ENCODE measurements at places on chromosomes 4 and X.

GRCh38 chrX:100424012-100424411, 13.9 kb upstream of the PCDH19 start:
- peak; percentile 5 for DNase-seq

- DNase-seq = no peak
Measured at GRCh38 chr4:15238720-15239119, 189.1 kb upstream of the C1QTNF7 start.

- DNase-seq = no peak
Measured at GRCh38 chr4:158259955-158260575, 49.8 kb downstream of the TMEM144 start.

- DNase-seq = no peak
Measured at GRCh38 chrX:46642145-46642544, 68.6 kb downstream of the CHST7 start.

- DNase-seq = no peak
Measured at GRCh38 chr4:55269995-55270394, 76.0 kb upstream of the SRD5A3 start.

GRCh38 chr4:38173935-38174518, 213.8 kb downstream of the PTTG2 start:
- DNase-seq = no peak

DNA sequence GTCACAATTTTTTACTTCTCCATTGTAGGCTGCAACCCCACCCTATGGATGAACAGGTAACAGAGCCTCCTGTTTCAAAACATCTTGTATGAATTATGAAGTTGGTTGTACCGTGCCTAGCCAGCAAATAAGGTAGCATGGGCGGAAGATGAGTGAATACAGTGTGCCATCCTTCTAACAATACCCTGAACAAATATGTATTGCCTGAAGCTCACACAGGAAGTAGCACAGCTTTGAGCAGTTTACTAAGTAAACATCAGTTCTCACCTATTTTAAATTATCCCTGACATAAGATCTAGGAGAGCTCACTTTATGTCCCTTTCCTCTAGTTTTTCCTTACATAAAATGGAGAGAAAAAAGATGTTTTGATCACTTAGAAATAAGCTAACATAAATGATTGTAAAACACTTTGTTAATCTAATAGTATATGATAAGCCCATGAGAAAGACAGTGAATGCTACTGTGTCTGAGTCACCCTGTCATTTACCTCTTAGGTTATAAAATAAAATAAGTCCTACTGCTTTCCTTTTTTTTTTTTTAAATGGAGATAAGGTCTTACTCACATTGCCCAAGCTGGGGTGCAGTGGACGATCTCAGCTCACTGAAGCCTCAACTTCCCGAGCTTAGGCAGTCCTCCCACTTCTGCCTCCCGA, 36.6 kb downstream of the GRSF1 start:
- DNase-seq = no peak

DNA sequence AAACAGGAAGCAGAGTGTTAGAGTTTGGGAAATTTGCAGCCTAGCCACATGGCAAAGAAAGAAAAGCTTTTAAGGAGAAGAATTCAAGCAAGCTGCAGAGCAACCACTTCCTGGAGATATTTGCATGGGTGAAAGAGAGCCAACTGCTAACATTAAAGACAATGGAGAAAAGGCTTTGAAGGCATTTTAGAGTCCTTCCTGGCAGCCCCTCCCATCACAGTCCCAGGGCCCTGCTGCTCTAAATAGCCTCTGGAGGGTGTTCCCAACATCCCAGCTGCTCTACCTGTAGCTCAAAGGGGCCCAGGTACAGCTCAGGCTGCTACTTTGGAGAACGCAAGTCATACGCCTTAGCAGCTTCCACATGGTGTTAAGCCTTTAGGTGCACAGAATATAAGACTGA, 235.9 kb upstream of the FMR1 start:
- DNase-seq = no peak

- DNase-seq = no peak
Measured at GRCh38 chrX:133698298-133698697, 283.0 kb upstream of the GPC4 start.

GRCh38 chr4:13849778-13850177, 222.3 kb upstream of the BOD1L1 start:
- DNase-seq = no peak

DNA sequence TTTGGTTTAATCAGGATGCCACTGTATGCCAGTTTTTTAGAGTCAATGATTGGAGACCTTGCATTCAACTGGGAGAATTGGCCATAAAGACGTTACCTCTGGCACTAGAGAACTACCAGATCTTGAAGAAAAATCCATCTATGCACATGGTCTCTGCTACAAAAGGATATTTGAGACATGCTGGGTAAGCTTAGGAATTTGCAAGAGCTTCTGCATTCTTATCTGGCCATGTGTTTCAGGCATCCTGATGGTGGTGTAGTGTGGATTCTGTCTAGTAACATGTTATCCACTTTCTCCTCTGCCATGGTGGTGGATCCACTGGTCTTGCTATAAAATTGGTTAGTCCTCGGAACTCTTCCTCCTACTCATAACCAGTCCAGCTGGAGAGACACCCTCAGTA, 185.3 kb upstream of the WDFY3 start:
- DNase-seq = no peak

DNA sequence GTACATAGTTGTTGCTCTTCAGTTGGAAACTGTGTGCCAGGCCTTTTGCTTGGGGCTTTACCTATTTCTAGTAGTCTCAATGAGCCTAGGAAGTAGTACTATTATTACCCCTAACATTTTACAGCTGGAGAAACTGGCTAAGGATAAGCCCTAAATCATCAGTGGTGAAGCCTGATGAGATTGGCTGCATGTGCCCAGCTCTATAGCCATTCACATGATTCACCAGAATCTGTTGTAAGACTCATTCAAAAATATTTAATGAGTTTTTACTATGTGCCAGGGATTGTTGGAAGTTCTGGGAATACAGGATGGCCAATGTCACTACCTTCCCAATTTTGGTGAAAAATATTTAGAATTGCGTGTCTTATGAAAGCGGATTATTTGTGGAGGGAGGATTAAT, 2.8 kb downstream of the KIT start:
- DNase-seq = no peak

DNA sequence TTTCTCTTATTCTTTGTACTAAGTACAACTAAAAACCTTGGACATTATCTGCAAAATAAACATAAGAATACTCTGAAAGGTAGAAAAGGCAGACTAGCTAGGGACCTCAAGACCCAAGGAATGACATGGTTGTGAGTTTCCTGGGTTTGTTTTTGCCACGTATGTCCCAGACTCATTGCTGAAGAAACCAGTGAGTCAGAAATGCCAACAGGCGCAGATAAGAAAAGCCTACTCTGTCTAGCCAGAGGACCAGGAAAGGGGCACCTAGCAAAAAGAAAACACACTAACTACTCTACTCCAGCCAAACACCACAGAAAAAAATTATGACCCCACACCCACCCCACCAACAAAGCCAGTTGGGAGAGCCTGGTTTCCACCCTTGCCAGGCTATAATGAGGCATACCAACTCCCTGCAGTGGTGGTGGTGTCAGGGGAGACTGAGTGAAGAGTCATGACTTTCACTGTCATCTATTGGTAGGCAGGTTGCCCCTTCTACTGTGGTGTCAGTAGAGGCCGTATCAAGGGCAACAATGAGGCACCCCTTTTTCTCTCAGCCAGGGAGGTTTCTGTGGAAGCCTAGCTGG, 10.9 kb downstream of the MTMR1 start:
- DNase-seq = no peak

GRCh38 chrX:26334232-26334631, 118.3 kb downstream of the MAGEB5 start:
- no peak for DNase-seq

DNA sequence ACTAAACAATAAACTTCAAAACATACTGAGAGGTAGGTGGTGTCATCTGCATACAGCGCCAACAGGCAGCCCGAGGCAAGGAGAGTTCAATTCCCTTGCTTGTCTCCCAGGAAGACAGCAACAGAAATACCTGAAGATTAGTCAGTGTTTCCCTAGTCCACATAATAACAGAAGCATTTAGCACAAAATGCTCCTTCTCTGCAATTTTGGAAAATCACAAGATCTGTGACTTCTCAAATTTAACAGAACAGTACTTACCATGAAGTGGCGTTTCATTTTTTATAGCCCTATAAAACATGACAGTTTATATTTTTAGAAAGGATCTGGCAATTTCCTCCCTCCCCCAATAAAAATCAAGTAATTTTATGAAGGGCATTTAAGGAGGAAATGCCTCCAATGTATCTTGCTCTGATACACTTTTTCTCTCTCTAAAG, 67.1 kb upstream of the MYOZ2 start:
- DNase-seq = no peak

- no peak for DNase-seq
Measured at GRCh38 chr4:106775636-106776035, 260.5 kb downstream of the DKK2 start.

- DNase-seq = no peak
Measured at GRCh38 chrX:43868791-43869190, 13.5 kb downstream of the MAOB start.

- DNase-seq = no peak
Measured at GRCh38 chrX:115693476-115693875, 132.5 kb downstream of the PLS3 start.

- no peak for DNase-seq
Measured at GRCh38 chr4:7183161-7183560, 9.2 kb upstream of the SORCS2 start.

GRCh38 chr4:72468904-72469502, 100.0 kb downstream of the ADAMTS3 start:
- DNase-seq = peak; percentile 46

- no peak for DNase-seq
Measured at GRCh38 chr4:174707051-174707676, 121.9 kb downstream of the GLRA3 start.

GRCh38 chrX:1596676-1597344, 5.4 kb downstream of the AKAP17A start:
- DNase-seq = no peak

DNA sequence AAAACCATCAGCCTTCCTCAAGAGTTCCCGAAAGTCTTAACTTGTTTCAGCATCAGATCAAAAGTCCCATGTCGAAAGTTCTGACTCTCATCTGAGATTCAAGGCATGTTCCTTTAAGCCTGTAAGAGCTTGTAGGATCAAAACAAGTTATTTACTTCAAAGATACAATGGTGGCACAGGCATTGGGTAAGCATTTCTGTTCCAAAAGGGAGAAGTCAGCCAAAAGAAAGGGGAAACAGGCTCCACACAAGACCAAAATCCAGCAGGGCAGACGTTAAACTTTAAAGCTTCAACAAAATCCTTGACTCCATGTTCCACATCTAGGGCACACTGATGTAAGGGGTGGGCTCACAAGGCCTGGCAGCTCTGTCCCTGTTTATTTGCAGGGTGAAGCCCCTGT, 91.7 kb downstream of the FHDC1 start:
- no peak for DNase-seq

GRCh38 chr4:181659876-181660275, 583.3 kb upstream of the TENM3 start:
- DNase-seq = no peak

DNA sequence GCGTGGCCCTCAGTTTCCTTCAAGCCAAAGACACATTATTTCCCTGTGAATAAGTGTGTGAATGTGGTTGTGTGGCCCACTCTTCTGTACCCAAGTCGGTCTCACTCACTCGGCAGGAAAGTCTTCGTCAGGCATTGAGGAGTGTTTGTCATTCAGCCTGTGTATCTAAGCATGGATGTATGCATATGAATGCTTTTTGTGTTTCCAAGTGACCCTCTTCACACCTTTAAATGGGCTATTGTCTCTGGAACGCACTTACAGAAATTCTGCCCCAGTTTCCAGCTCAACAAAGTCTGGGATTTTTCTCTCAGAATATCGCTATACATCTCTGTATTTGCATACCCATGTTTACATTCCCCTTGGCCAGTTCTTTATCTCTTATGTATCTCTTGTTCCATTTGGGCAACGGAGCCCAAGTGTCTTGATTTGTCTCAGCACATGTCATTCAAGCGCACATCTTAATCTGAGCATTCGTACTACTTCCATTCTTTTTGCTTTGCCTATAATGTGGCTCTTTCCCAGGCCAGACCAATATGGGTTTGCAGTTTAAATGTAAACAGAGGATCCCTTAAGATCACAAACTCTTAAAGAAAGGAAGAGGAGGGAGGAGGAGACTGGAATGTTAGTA, 4.8 kb downstream of the BCOR start:
- DNase-seq = no peak

DNA sequence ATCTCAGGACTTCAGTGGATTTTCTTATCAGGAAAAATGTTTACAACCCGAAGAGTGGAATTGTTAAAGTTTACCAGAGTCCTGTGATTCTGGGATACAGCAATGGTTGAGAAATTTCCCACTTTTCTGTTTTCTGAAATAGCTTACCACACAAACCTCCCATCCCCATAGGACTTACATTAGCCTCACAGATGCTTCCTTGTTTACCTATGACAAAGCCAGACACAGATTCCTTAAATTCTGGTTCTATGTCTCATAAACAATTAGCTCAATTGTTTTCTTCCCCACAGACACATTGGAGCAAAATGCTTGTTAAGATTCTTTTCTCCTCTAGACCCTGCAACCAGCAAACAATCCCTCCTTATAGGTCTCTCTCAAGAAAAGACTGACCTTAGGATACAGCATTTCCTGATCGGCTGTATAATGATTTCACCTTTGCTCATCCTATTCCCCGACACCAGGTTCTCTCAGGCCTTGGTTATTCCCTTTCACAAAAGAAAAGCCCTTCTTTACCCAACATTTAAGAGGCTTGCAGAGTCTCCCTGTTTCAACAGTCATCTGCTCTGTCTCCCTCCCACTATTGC, 886.2 kb downstream of the ARAP2 start:
- no peak for DNase-seq

DNA sequence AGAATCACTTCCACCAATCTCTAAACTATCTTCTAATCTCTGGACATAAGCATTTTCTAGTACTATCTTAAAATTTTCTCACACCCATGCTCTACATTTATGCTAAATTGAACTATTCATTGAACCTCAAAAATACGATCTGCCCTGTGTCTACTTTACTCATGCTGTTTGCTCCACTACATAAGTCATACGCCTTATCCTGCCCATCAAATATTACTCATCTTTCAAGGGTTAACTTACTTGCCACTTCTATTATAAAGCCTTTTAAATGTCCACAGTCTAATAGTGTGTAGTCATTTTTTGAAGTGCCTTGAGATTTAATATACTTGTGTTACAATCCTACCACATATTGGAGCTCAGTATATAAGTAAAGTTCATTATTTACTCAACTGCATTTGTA, 727.7 kb upstream of the SLIT2 start:
- no peak for DNase-seq

- DNase-seq = no peak
Measured at GRCh38 chrX:84320614-84321013, 132.6 kb upstream of the RPS6KA6 start.

DNA sequence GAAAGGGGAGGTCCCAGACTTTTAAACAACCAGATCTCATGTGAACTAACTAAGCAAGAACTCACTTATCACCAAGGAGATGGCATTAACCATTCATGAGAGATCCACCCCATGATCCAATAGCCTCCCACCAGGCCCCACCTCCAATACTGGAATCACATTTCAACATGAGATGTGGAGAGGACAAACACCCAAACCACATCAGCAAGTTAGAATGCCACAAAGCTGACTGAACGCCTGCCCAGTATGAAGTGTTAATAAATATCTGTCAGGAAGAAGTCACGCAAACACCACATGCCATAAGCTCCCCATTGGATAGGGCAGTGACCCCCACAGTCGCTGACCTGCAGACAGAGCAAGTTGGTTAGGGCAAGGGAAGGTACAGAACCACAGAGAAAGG, 14.3 kb downstream of the SLC10A6 start:
- DNase-seq = no peak

All from NCI-H524 (cell line).